ENCODE measurements at places on chromosomes 11 and 22.

GRCh38 chr11:133826866-133827265, 18.4 kb downstream of the SPATA19 start:
- no peak for DNase-seq

DNA sequence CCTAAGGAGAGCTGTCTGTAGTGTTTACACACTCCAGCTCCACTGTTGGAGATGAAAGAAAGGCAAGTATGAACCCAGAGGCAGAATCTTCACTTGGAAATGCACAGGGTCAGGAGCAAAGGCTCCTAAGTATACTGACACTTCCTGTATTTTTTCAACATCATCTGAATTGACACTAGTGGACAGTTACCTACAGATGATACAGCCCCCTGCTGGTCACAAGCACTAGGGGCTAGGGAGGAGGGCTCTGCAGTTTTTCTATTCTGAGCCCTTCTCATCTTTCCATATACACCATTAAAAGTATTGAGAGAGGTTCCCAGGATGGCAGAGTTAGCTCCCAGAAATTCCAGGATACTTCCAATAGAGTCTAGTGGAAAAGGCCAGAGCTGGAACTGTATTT, 290.3 kb upstream of the API5 start:
- DNase-seq: no peak

DNA sequence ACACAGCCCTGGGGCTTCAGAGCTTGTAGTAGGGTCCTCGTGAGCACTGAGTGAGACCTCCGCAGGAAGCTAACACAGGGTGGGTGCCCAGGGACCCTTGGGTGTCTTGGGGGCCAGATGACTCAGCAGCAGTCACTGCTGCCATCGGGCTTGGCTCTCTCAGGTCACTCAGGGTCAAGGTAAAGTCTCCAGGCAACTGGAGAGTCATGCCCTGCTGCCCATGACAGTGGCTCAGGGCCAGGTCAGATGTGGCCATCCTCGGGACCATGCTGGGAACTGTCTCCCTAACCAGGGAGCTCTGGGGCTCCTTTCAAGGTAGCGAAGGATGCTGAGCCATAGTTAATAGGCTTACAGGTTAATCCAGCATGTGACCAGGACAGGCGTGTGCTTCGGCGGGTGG, 44.4 kb upstream of the SLC22A12 start:
- no peak for DNase-seq

GRCh38 chr22:28999510-28999909, 62.1 kb downstream of the C22orf31 start:
- no peak for DNase-seq

DNA sequence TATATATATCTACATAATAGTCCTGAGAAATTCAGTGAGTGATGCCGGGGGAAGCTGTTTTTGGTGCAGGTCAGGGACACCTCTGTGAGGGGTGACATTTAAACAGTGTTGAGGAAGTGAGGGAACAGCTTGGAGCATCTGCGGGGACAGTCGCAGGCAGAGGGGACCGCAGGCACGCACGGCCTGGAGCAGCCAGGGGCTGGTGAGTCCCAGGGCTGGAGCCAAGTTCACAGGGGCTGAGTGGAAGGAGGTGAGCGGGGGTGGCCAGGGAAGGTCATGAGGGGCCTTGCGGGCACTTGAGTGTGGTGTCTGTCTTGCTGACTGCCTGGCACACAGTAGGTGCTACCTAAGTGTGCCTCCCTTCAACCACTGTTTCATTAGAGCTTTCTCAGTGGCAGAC, 65.4 kb downstream of the TSPAN18 start:
- DNase-seq: no peak

- DNase-seq: no peak
Measured at GRCh38 chr11:12914400-12914912, 94.7 kb upstream of the RASSF10 start.

GRCh38 chr22:39745789-39746188, 147.8 kb downstream of the ENTHD1 start:
- DNase-seq: no peak

Measured in activated CD8-positive, alpha-beta memory T cell treated with anti-CD3 and anti-CD28 coated beads for 48 hours (primary cell).